ENCODE measurements at places on chromosomes 13 and 19. TPM values are rescaled to one million over a fixed set of nuclear protein-coding genes. Genes with fewer than 3 reads are reported as not detected.

The WDR87 gene
- not detected for total RNA-seq

The LRRC63 gene
- not detected for total RNA-seq

DNA sequence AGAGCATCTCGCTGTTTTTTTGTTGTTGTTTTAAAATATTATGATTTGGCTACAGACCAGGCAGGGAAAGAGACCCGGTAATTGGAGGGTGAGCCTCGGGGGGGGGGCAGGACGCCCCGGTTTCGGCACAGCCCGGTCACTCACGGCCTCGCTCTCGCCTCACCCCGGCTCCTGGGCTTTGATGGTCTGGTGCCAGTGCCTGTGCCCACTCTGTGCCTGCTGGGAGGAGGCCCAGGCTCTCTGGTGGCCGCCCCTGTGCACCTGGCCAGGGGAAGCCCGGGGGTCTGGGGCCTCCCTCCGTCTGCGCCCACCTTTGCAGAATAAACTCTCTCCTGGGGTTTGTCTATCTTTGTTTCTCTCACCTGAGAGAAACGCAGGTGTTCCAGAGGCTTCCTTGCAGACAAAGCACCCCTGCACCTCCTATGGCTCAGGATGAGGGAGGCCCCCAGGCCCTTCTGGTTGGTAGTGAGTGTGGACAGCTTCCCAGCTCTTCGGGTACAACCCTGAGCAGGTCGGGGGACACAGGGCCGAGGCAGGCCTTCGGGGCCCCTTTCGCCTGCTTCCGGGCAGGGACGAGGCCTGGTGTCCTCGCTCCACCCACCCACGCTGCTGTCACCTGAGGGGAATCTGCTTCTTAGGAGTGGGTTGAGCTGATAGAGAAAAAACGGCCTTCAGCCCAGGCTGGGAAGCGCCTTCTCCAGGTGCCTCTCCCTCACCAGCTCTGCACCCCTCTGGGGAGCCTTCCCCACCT, 183.3 kb downstream of the KDM4B start:
- no peak for DNase-seq

The CD70 gene
- total RNA-seq = not detected

GRCh38 chr13:88345171-88345847, 674.1 kb downstream of the SLITRK5 start:
- no peak for DNase-seq

- no peak for DNase-seq
These were observed 34.6 kb upstream of the ONECUT3 start for GRCh38 chr19:1718420-1719291.

- DNase-seq = no peak
These were observed 7.7 kb upstream of the LGALS7 start for GRCh38 chr19:38781058-38781457.
